Thyroid gland (tissue), 4 donors: ENCODE measurements at places on chromosomes 5 and 9. TPM values are rescaled to one million over a fixed set of nuclear protein-coding genes. Genes with fewer than 3 reads are reported as not detected.

- H3K4me3 ChIP-seq = no peak overlapping the region
- no peaks in the 10 kb centered on the region for H3K36me3 ChIP-seq
- no peaks in the 10 kb centered on the region for H3K27me3 ChIP-seq
- H3K27ac ChIP-seq = no peak overlapping the region
- peaks cover 6% of the 10 kb centered on the region for H3K4me1 ChIP-seq
Observed at GRCh38 chr5:82306151-82306550, 28.0 kb upstream of the RPS23 start.

DNA sequence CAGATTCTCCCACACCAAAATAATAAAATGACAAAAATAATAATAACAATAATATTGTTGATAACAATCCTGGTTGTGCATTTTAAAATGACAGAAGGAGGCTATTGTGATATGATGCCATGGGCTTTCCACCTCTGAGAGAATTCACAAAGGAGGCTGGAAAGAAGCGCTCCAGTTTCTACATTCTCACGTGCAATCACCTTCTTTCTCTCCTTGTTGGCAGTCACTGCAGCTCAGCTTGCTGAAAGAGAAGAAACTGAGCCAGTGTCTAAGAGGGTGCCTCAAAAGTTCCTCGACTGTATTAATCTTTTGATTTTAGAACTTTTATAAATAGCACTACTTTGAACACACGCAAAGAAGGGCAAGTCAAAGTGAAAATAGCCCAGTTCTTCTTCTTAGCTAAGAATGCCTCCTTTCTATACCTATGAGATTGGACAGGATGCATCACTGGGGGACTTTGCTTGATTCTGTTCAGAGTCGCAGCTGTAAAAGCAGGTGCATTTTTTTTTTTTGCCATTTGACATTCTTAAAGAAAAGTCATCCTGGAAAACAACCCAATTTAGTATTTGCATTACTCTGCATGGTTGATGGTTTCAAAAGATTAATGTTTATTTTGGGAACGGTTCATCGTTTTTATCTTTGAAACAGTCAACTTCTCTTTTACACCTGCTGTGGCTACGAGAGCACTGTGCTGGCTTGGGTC lies 12.4 kb upstream of the SUB1 start:
- DNase-seq = no peak
- no peak overlapping the region for H3K4me3 ChIP-seq
- no peaks in the 10 kb centered on the region for H3K4me1 ChIP-seq
- no peaks in the 10 kb centered on the region for H3K27me3 ChIP-seq
- no peaks in the 10 kb centered on the region for H3K36me3 ChIP-seq

DNA sequence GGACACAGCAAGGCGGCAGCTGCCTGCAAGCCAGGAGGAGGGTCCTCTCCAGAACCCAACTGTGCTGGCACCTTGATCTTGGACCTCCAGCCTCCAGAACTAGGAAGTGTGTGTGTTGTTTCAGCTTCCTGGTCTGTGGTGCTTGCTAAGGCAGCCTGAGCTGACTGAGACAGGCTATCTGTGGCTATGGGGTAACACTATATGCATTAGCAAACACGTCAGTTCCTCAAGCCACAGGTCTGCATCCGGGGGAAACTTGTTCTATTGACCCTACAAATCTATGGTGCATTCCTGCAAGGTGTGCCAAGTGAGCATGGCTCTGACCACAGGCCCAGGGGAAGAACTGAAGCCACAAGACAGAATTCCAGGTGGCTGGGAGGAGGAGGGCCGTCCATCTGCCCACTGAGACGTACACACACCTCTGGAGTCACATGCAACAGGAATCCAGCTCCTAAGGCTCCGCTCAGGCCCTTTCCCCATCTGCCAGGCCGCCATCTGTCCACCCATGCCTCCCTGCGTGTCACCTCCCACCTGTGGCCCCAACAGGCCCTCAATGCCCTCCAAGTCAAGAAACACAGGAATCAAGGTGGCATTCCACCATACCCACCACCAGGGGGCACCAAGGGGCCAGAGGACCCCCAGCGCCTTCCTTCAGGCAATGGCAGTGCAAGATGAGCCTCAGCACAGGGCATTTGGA lies 174.9 kb downstream of the ROR2 start:
- H3K27me3 ChIP-seq = no peaks in the 10 kb centered on the region
- H3K4me1 ChIP-seq = peaks cover 30% of the 10 kb centered on the region
- no peak overlapping the region for H3K27ac ChIP-seq
- DNase-seq = peak; percentile 77

SLC1A1 gene
- total RNA-seq = 50.5 TPM
